ENCODE measurements at places on chromosomes 11 and 22.

DNA sequence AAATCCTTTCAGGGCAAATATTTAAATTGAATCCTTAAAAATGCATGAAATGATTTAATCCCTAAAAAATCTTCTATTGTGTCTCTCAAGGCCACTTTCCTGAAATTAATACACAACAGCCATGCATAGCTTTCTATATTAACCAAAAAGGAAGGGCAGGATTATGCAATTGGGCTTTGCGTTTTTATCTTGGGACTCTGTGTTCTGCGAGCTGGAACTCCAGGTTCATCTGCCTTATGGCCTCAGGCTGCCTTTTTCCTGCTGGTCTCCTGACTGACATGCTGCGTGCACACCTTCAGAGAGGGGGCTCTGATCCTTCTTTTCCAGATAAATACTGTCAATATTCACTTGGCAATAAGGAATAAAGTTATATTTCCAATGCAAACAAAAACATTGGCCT is 141.7 kb upstream of the GRIA4 start:
- no peak for DNase-seq

- no peak for DNase-seq
Measured at GRCh38 chr11:134257101-134257500, 3.7 kb downstream of the ACAD8 start.

GRCh38 chr11:118215262-118215661 is 9.5 kb downstream of the JAML start:
- DNase-seq: peak; percentile 22

DNA sequence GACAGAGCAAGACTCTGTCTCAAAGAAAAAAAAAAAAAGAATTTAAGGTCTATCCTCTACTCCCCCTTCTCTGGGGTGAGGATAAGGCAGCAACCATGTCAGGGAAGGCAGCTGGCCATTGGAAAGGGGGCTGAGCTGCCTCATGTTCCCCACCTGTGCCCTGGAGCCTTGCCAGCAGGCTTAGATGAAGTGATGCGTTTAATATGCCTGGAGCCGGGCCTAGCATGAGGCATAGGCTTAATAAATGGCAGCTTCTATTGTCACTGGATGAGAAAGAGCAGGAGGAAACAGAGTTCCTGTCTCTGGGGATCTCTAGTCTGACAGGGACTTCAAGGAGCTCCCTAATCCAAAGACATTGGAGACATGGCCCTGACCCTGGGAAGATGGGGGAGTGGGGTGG is 3.2 kb upstream of the KCNE3 start:
- no peak for DNase-seq

- DNase-seq: no peak
Measured at GRCh38 chr11:28447226-28447625, 339.0 kb downstream of the METTL15 start.

GRCh38 chr11:118213201-118213600 is 11.6 kb downstream of the JAML start:
- no peak for DNase-seq

DNA sequence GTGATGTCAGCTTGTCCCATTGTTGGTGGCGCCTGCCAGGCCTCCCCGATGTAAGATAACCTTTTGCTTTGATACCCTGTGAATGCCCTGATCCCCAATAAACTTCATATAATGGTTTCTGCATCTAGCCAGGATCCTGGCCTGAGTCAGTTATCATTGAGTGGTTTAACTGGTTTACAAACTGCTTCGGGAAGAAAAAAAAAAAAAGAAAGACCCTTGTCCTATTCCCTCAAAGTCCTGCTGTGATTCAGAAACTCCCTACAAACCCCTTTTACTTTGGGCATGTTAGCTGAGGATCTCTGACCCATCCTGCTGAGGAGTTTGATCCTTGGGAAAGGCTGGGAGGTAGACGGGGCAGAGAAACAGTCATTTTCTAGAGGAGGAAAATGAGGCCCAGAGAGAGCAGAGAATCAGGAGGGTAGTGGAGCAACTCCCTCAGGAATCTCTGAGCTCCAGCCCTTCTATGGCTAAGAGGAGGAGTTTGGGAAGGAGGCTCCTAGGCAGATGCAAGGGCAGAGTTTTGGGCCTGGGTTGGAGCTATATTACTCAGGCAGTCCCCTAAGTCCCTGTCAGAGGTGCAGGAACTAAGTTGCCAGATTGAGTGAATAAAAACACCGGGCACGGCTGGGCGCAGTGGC is 5.4 kb upstream of the CYB5R3 start:
- DNase-seq: no peak

DNA sequence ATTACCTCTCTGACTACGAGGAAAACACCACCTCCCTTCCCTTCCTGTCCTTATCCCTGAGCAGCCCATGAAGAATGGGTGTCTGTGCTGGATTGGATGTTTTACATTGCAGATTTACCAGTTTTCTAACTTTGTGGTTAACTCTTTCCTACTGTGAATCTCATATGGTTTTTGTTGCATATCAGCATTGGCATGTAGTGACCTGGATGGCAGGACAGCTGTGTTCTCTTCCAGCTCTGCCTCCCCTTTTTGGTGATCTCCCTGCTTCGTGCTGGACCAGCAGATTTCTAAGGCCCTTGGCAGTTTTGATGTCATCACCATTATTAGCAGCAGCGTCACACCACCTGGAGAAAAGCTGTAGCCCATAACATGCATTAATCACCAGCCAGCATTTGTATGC is 26.7 kb downstream of the OR6Q1 start:
- no peak for DNase-seq

GRCh38 chr11:73902303-73902702 is 25.5 kb downstream of the PAAF1 start:
- no peak for DNase-seq

DNA sequence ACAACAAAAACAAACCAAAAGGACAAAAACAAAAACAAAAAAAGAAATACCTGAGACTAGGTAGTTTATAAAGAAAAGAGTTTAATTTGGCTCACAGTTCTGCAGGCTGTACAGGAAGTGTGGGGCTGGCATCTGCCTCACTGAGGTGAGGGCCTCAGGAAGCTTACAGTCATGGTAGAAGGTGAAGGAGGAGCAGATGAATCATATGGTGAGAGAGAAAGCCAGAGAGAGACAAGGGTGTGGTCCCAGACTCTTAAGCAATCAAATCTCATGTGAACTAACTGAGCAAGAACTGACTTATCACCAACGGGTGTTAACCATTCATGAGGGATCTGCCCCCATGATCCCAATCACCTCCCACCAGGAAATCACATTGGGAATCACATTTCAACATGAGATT is 58.8 kb upstream of the ZBED5 start:
- no peak for DNase-seq

DNA sequence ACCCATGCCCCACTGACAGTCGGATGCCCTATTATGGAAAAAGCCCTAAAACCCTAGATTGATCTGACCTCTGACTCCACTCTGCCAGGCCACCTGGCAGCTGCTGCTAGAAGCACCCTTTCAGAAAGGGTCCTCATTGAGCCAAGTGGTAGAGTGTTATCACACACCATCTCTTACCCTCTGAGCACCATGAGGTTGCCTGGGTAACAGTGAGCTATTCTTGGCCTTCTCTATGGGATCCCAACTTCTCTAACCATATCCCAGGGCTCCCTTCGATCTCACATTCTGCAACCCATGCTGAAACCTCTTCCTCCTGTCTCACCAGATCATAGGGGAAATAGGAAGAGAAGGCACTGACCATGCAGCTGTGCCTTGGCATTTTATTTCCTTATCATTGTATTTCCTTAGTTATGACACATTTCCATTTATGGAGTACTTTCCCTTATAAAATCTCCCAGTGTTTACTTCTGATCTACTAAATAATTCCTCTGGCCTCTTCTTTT is 52.7 kb downstream of the MPPED2 start:
- DNase-seq: no peak

GRCh38 chr11:45475173-45475572 is 189.0 kb upstream of the SYT13 start:
- DNase-seq: no peak

GRCh38 chr11:88173956-88174355 is 1.3 kb downstream of the RAB38 start:
- DNase-seq: no peak

DNA sequence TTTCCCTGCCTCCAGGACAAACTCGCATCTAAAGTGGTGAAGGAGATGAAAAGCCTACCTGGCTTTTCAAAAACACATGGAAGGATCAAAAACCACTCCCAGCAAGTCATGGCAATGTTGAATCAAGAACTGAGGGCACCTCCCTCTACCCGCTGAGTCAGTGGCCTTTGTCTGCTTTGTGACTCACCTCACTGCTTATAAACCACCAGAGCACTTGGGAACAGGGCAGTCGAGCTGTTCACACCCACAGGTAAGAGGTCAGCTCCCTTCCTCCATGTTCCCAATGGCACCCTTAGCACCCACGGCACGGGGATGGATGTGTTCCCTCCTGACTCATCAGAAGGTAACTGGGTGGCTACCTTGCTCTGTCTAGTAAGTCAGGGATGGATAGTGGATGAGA is 21.7 kb downstream of the TENM4 start:
- no peak for DNase-seq

DNA sequence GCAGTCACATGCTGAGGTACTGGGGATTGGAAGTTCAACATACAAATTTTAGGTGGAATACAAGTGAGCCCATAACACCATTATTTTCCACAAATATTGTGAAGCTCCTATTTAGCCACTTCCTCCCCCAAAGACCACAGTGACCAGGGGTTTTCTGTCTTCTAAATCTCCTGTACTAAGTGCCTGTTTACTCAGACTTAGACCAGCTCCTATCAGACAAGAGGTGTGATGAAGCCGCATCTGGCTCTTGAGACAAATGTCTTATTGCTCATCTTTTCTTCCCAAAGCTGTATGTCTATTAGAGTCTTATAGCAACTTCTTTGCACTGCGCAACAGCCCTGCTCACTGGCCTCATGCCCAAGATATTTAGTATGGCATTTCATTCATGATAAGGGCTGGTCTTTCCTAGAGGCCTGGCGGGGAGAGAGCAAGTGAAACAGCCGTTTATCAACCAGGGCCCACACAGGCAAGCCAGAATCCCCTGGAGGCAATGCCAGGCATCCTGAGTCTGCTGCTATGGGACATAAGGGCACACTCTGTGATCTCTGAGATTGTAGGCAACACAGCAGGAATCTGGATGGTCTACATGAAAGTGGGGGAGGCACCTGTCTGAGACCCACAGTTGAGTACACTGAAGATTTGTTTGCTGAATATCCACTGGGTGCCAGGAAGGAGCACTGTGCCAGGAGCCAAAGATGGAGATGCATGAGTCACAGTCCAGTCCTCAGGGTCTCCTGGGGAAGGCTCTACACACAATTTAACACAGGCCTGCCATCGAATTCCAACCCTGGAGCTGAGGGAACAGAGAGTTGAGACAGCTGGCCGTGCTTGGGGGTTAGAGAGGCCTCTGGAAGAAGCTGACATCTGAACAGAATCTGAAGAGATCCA is 78.5 kb upstream of the NCAM1 start:
- no peak for DNase-seq

DNA sequence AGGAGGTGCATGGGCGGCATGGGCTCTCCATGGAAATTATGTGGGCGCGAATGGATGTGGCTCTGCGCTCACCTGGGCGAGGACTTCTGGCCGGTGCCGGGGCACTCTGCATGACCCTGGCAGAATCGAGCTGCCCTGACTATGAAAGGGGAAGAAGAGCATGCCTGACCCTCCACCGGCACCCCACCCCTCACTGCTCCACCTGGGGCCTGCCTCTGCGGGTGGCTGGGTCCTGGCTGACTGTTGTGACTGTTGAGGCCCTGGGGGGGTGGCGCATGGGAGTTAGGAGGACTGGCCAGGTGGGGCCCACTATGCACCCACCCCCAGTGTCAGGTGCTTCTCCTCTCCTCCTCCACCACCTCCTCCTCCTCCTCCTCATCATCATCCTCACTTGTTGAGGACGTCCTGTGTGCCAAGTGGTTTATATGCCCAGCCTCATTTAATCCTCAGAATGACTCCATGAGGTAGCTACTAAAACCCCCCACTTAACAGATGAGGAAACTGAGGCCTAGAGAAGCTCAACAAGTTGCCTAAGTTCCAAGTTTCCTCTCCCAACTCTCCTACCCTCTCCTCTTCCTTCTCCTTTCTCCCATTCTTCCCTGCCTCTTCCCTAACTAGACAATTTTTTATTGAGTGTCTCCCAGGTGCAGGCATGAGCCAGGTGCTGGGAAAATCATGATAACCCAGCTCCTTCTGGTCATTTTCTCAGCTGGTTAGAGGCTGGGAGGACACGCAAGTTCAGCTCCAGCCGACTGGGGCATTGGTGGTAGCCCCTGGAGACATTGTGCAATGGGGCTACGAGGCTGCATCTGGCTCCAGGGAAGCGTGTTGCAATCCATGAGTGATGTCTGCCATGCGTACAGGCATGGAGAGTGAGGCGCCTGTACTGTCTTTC is 2.3 kb downstream of the MYEOV start:
- no peak for DNase-seq

GRCh38 chr11:133040289-133040900 is 491.9 kb downstream of the OPCML start:
- DNase-seq: no peak

GRCh38 chr22:40605761-40606160 is 30.8 kb downstream of the MRTFA start:
- no peak for DNase-seq

GRCh38 chr11:70542406-70542805 is 144.1 kb downstream of the CTTN start:
- no peak for DNase-seq

DNA sequence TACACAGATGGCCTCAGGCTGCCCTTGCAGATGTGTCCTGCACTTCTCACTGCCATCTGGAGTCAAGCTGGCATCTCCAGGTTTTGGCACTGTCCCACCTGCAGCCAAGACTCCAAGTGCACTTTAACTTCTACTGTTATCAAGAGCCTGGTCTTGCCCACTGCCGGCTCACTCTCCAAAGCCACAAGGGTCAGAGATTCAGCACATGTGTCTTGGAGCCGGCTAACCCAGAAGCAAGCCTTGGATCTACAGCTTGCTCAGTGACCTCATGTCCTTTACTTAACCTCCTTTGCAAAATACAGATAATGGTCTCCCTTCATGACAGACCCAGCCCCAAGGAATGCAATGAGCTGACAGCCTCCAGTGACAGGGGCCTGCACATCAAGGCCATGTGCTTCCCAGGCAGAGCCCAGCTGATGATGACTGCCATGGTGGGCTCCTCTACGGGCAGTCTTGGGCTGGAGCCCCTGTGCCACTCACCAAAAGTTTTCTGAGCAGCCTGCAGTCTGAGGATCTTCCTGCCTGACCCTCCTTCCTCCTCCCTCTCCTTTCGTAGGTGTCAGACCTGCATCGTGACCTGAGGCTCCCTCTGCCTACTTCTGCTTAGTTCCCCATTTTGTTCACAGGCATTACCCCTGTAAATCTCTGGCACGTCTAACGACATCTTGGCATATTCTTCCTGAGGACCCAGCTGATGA is 9.0 kb downstream of the TP53AIP1 start:
- DNase-seq: no peak

- no peak for DNase-seq
Measured at GRCh38 chr22:29062286-29062821, 723 bp upstream of the C22orf31 start.
